Activated CD4-positive, alpha-beta T cell treated with anti-CD3 and anti-CD28 coated beads, Interleukin-2, amount 10 ng/mL, durations not matched to agents 24 days and 14 days (primary cell): ENCODE measurements at places on chromosomes 7 and 10.

DNA sequence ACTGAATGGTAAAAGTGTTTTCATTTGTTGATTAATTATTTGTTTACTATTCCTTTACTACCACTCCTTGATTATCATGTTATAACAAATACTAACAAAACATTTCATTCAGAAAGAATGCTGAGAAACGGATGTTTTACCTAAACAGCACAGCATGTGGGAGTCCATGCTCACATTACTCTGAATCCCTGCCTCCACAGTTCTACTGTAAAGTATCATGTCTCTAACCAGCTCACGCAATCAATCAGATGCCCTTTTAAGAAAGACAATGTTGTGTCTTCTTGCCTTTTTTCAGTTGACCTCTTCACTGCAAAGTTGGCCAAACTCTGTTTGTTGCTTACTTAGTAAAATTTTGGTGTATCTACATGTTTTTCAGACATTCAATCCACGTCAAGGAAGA is 232.5 kb upstream of the MDFIC start:
- no peak for DNase-seq

- DNase-seq = no peak
These were observed 42.7 kb upstream of the ITGB8 start for GRCh38 chr7:20288036-20288435.

- no peak for DNase-seq
These were observed 253.5 kb downstream of the NSUN6 start for GRCh38 chr10:18397906-18398305.

GRCh38 chr10:47165711-47166404 is 134.1 kb upstream of the GDF10 start:
- DNase-seq = peak; percentile 79

DNA sequence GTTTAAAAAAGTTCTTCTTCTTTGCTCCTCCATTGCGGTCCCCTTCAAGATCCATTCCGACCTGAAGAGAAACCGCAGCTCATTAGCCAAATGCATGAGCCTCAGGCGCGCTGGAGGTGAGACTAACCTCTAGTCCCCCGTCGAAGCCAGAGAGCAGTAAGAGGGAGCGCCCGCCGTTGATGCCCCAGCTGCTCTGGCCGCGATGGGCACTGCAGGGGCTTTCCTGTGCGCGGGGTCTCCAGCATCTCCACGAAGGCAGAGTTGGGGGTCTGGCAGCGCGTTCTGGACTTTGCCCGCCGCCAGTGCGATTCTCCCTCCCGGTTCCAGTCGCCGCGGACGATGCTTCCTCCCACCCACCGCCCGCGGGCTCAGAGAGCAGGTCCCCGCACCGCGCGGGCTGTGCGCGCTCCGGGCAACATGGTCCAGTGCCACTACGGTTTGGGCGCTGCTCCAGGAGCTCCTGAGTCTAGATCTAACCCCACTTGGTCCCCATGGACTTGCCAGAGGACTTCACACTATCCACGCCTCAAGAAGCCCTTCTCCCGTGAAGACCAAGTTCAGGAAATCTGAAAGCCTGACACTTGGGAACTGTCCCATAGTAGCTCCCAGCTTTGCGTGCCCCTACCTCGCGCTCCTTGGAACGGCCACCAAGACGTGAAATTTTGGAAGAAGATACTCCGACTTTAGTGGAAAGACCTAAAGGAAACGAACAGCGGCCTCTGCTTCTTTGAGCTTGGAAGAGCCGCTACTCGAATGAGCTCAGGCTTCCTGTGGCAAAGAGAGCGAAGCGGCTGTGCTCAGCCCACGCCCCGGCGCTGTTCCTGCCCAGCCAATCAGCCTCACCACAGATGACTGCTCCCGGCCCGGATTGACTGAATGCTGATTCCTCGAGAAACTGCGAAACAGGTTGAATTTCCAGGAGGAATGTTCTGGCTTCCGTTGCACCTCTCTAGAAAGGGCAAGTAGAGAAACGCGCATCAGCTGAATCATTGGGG is at the start of gene ABCB1:
Gene ABCB1, minus strand, starts transcription at position 755 of the 995 bp plus-strand sequence. Its CDS starts 700 bp downstream, at position 55.
- peak; percentile 83 for DNase-seq

GRCh38 chr10:20855398-20856038 is 41.6 kb downstream of the NEBL start:
- no peak for DNase-seq

GRCh38 chr10:103542764-103543616 is 49.5 kb downstream of the NEURL1 start:
- DNase-seq = peak; percentile 78

DNA sequence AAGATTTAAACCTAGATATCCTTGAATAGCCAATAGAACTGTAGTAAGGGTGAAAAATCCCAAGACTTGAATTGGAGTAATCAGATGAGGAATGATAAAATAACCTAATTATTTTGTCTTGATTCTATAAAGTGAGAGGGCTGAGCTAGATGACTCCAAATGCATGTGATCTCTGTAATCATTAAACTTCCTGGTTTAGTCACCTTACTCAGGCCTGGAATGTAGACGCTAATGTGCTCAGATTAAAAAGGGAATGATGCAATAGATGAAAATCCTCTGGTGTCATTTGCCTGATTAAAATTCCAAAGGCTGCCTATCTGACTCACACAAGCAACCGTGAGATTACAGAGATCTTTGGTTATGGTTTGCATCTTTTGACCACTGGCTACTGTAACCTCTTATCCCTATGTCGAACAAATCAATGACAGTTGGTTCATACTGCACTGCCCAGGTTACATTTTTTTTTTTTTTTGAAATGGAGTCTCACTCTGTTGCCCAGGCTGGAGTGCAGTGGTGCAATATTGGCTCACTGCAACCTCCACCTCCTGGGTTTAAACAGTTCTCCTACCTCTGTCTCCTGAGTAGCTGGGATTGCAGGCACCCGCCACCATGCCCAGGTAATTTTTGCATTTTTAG is 2.9 kb upstream of the HKDC1 start:
- DNase-seq = no peak

DNA sequence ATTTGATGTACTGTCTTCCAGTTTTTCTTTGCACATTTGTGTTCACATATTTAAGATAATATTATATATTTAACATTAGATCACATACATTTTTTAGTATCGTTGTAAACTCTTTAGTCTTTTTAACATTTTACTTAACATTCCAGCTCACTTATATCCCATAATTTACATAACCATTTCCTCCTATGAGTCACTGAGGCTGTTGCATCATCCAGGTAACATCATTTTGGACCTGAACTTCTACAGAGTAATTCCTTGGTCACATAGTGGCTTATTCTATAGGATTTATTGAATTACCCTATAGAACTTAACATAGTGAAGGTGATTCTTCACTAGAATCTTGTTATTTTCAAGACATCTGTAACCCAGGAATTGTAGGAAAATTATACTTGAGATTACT is 194.4 kb downstream of the POU6F2 start:
- DNase-seq = no peak

DNA sequence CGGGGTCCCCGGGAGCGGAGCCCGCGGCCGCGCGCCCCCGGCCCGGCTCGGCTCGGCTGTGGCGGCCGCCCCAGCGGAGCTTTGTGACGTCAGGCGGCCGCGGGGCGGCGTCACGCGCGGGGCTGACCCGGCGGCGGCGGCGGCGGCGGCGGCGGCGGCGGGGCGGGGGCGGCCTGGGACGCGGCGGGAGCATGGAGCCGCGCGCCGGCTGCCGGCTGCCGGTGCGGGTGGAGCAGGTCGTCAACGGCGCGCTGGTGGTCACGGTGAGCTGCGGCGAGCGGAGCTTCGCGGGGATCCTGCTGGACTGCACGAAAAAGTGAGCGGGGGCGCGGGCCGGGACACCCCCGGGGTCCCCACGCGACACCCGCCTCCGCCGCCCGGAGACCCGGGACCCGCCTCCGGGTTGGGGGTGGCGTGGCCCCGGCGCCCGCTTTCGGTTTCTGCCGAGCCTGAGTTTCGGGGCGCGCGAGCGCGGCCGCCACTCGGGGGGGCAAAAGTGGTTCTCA is at the start of gene PWWP2B:
Gene PWWP2B, plus strand, starts transcription at position 165 of the 506 bp plus-strand sequence. Its CDS starts 27 bp downstream, at position 192.
- peak; percentile 92 for DNase-seq

- DNase-seq = peak; percentile 74
These were observed 31.7 kb downstream of the GPR22 start for GRCh38 chr7:107501593-107501992.

GRCh38 chr7:75010036-75010435 is 45.5 kb downstream of the CASTOR2 start:
- no peak for DNase-seq

GRCh38 chr7:21566094-21566493 is 23.3 kb downstream of the DNAH11 start:
- no peak for DNase-seq

- peak; percentile 91 for DNase-seq
These were observed 5.1 kb upstream of the MYL7 start for GRCh38 chr7:44145969-44146911.

GRCh38 chr7:108327353-108327752 is 128.9 kb downstream of the NRCAM start:
- no peak for DNase-seq

GRCh38 chr7:142308918-142309317 is 51.1 kb upstream of the PRSS58 start:
- DNase-seq = no peak

GRCh38 chr7:100484673-100485045 is 932 bp downstream of the NYAP1 start:
- DNase-seq = peak; percentile 62

- DNase-seq = no peak
These were observed 142.0 kb upstream of the PRKCQ start for GRCh38 chr10:6721964-6722615.

DNA sequence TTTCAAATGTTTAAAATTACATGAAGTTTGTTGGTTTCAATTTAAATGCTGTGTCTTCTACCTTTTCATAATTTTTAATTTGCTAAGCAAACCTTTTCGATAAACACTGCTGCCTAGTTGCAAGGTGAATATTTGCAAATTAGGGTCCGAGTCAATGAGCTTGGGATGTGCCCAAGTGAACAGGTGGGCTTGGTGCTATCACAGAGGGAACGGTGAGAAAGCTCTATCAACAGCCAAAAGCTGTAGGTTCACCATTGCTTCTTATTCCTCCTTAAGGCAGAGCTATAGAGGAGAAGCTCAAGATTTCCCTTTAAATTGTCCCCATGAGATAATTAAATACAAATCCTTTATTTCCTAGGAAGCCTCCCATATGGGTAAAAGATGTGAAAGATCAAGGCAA is 245.3 kb upstream of the CELF2 start:
- DNase-seq = no peak

- DNase-seq = no peak
These were observed 246.1 kb downstream of the CELF2 start for GRCh38 chr10:11263767-11264166.

- no peak for DNase-seq
These were observed 22.6 kb downstream of the ARHGAP12 start for GRCh38 chr10:31906039-31906438.

DNA sequence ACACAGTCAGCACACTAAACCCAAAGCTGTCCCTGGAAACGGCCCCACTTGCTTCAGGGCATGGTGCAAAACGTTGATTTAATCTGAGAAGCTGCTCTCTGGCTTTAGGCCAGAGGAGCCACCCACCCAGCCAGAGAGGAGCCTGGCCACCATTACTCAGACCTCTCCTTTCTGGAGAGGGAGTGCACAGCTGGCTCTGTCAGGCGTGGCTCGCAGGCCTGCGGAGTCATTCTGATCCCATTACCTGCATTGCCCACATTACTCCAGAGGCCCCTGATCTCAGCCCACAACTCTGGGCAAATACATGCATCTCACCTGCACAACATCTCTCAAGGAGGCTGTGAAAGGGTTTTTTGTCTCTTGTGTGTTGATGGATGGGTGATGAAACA is 370.0 kb upstream of the IGFBP3 start:
- DNase-seq = no peak

DNA sequence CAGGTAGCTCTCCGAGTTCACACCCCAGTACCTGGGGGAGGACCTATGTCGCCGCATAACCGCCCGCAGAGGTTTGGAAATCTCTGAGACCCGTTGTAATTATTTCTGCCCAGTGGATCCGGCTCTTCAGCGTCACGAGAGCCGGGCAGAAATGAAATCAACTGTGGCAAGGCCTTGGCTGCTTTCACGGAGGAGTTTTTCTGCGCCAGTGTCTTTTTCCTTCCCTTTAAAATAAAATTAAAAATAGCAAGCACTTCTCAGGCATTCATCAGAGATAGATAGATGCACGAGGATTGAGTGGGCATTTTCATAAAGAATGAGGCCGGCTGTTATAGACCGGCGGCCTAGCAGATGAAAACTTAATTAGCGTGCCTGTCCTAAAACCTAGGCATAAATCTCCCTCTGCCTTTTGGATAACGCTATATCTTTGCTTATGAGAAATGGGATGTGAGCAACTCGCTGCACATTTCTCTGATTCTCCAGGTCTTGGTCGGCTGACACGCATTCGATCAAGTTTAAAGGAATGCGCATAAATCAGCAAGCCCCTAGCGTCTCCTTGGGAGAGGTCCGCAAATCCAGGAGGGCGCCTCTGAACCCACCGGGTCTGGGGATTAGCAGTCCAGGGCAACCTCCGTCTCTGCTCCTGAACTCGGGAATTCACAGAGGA is 6.4 kb downstream of the HOXA13 start:
- no peak for DNase-seq

GRCh38 chr10:130999376-131000202 is 311.9 kb downstream of the TCERG1L start:
- no peak for DNase-seq

DNA sequence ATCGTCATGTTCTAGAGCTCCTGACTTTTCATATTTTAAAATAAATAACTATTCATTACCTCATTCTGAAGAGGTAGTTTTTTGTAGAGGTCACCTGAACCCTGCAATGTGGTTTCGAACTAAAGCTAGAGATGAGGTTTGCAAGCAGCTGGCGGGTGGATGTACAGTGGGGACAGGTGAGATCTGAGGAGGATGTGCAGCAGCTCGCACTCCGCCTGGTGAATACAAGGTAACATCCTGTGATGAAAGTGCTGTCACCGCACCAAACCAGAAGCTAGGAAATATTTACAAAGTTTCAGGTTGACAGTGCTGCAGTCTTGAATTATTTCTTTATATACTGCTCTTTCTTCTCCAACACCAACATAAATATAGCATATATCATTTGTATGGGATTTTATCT is 26.5 kb downstream of the NDUFB2 start:
- DNase-seq = peak; percentile 77

- DNase-seq = no peak
These were observed 66.5 kb upstream of the INPP5A start for GRCh38 chr10:132471125-132471451.

DNA sequence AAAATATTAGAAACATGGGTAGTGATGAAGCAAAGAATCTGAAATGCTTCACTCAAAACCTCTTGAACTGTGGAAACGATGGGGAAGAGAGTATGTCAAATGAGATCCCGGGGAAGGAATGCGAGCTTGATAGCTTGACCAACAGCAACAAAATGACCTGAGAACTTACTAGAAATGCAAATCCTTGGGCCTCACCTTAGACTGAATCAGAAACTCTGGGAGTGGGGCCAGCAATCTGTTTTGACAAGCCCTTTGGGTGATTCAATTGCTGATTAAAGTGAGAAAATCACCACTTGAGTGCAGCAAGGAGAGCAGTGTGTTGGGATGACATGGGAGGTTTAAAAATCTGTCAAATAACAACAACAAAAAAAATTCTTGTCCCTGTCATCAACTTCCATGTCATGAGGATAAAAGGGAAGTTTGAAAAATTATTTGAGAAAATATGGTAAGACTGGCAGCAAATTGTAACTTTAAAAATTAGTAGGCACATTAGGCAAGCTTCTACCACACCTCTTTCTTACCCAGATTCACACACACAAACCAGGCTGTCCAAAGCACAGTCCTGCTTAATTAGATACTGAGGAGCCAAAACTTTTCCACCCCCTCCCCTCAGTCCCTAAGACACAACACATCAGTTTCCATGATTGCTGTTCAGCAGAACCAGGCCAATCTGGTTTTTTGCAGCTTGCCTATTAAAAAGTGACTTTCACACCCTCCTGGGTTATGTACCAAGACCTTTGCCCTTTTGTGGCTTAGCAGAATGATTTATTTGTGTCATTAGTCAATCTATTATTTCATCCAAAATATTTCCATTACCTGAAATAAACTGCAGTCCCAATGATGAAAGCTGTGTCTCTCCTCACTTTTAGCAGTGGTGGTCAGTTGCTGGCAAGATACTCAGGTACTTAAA is 15.6 kb downstream of the CALCR start:
- DNase-seq = no peak
